ENCODE measurements at places on chromosomes 11 and 22.

DNA sequence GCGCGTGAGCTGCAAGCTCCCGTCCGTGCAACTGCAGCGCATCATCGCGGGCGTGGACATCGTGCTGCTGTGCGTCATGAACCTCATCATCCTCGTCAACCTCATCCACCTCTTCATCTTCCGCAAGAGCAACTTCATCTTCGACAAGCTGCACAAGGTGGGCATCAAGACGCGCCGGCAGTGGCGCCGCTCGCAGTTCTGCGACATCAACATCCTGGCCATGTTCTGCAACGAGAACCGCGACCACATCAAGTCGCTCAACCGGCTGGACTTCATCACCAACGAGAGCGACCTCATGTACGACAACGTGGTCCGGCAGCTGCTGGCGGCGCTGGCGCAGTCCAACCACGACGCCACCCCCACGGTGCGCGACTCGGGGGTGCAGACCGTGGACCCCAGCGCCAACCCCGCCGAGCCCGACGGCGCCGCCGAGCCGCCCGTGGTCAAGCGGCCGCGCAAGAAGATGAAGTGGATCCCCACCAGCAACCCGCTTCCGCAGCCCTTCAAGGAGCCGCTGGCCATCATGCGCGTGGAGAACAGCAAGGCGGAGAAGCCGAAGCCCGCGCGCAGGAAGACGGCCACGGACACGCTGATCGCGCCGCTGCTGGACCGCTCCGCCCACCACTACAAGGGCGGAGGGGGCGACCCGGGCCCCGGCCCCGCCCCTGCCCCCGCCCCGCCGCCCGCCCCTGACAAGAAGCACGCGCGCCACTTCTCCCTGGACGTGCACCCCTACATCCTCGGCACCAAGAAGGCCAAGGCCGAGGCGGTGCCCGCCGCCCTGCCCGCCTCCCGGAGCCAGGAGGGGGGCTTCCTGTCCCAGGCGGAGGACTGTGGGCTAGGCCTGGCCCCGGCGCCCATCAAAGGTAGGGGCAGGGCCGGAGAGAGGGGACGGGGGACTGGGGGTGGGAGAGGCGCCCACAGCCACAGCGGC lies 7.3 kb downstream of the PANX2 start:
- no peak for DNase-seq

DNA sequence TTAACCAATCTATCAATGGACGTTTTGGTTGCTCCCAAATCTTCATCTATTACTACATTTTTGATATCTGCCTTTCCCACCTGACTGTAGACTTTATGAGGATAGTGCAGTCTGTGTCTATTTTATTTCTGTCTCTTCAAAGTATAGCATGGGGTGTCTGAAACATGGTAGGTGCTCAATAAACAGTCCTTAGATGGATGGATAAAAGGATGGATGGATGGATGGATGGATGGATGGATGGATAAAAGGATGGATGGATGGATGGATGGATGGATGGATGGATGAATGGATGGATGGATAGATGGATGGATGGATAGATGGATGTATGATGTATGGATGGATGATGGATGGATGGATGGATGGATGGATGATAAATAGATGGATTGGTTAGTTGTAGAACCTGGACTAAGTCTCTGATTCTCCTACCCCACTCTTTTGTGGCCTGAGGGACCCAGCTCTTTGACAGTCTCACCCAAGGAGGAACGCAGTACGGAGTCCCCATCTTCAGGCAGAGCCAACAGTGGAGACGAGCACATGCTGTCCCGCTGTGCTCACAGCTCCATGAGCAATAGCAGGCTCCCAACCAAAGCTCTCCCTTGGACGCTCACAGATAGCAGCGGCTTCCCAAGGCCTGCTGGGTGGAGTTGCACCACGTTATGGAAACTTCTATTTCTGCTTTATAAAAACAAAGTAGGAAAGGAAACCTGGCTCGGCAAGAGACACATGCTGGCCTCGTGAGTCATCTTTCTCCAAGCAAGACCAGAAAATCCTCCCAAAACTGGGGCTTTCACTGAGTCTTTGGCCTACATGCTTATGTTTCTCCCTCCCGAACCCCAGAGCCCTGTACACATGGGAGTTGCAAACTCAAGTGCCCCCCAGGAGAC lies 448.0 kb downstream of the MIAT start:
- peak; percentile 74 for DNase-seq

DNA sequence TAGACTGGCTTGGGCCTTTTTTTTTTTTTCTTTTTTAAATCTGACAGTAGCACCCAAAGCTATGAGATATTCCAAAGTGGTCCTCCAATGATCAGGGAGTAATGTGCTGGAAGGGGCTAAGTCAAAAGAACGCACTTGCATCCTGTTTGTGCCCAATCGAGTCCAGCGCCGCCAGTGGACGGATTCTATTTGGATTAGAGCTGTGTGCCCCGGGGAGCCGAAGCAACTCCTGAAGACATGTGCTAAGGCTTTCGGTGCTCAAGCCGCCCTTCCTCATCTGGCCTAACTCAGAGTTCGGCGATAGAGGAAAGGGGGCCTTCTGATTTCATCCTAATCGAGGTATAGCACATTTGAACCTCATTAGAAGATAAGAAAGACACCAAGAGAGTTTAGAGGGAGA lies 147.8 kb upstream of the NECTIN1 start:
- no peak for DNase-seq

GRCh38 chr11:61552108-61552635 lies 28.7 kb downstream of the SYT7 start:
- DNase-seq: no peak

- no peak for DNase-seq
These were observed 135.7 kb downstream of the EHF start for GRCh38 chr11:34756591-34756990.

DNA sequence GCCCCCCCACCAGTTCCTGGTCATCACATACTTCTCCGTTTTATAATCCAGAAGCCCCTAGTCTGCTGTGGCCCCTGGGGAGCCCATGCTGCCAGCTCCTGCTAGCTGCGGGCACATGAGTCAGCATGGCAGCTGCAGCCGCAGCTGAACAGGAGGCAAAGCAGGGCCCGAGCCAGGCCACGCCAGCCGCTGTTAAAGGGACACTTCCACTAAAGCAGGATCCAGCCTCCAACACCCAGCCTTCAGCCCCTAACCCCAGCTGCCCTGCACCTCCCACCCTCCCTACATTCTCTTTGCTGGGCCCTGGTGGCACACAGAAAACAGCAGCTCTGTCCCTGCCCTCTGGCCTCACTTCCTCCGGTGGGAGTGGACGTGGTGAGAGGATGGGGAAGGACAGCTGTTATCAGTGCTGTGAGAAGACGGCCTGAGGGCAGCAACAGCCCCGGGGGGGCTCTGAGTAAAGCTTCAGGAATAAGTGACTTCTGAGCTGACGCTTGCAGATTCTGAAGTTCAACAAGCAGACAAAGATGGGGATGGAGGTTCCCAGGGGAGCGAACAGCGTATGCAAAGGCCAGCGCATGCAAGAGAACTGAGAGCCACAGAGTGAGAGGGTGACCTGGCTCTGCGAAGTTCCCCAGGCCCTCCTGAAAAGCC lies 688 bp upstream of the LRRC74B start:
- peak; percentile 65 for DNase-seq

DNA sequence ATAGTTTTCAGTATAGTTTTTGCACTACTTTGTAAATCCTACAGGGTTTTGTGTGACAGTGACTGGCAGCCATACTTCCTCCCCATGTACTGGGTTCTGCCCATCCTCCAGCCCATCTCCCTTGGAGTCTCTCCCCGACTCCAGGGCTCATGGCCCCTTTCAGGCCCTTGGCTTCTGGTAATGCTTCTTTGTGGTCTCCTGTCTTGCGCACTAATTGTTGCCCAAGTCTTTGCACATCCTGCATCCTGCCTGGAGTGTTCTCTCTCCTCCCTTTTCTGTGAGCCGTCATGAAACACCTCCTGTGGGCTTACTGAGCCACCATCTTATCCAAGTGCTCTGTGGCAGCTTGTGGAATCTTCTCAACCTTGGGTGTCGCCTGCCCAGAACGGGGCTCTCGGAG lies 11.4 kb upstream of the KCNQ1OT1 start:
- DNase-seq: no peak

GRCh38 chr11:12411806-12412727 lies 34.7 kb downstream of the PARVA start:
- peak; percentile 80 for DNase-seq

DNA sequence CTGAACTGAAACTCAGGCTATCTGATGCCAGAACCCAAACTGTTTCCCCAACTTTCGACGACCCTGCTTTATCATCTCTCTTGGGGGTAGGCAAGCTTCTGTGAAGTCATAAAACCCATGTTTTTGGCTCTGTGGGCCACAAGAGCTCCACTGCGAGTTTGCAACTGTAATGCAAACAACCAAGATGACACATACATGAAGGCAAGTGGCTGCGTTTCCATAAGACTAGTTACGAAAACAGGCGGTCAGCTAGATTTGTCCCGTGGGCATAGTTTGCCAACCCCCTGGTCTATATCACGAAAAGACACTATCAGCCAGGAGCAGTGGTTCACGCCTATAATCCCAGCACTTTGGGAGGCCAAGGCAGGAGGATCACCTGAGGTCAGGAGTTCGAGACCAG lies 37.5 kb downstream of the TPST2 start:
- no peak for DNase-seq

- no peak for DNase-seq
These were observed 101.4 kb upstream of the ARHGAP42 start for GRCh38 chr11:100585728-100586127.

Measured in NCI-H446 (cell line).